Activated CD8-positive, alpha-beta memory T cell treated with anti-CD3 and anti-CD28 coated beads, Interleukin-2, amount 10 ng/mL, durations not matched to agents 7 days and 5 days (primary cell): ENCODE measurements at places on chromosomes 16 and 17.

- no peak for DNase-seq
Measured at GRCh38 chr17:20174588-20175265, 165.6 kb downstream of the SPECC1 start.

GRCh38 chr16:68713361-68713760 lies 23.7 kb upstream of the CDH1 start:
- no peak for DNase-seq

- DNase-seq, result no peak
Measured at GRCh38 chr16:31479751-31480150, 3.2 kb upstream of the SLC5A2 start.

GRCh38 chr17:57662644-57663308 lies 82.3 kb downstream of the CCDC182 start:
- no peak for DNase-seq

DNA sequence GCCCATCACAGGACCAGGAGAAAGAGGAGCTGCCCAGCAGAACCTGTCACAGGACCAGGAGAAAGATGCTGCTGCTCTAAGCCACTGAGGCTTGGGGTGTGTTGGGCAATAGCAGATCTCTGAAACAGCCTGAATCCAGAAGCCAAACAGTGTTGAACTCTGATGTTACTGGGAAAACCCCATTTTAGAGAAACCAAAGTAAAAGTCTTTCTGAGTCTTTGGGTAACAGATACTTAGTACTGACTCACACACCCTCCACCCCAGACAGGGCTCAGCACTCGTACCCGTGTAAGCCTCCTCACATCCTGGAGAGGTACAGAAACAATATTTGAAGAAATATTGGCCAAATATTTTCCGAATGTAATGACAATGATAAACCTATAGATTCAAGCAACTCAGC lies 82.8 kb upstream of the GNG13 start:
- no peak for DNase-seq

DNA sequence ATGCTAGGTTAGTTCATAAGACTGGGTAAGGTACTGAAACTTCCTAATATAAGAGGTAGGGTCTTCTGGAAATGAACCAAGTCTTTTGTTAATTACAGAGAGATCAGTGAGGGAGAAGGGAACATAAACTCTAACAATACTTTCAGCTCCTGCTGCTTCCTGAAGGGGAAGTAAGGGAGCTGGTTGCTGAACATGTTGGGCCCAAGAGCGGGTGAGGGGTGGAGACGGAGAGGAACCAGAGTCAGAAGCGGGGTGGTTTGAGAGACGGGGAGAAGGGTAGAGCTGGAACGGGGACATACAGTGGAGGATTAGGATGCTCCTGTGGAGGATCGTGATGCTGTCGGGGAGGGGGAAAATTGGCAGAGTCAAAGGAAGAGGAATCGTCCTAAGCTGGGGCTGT lies 11.5 kb upstream of the ZNF747 start:
- DNase-seq, result no peak

- DNase-seq, result no peak
Measured at GRCh38 chr16:1512774-1513173, 19.6 kb downstream of the TELO2 start.

- no peak for DNase-seq
Measured at GRCh38 chr17:80116276-80116920, 15.0 kb downstream of the GAA start.

GRCh38 chr17:37359682-37360188 lies 16.1 kb upstream of the C17orf78 start:
- DNase-seq, result no peak

DNA sequence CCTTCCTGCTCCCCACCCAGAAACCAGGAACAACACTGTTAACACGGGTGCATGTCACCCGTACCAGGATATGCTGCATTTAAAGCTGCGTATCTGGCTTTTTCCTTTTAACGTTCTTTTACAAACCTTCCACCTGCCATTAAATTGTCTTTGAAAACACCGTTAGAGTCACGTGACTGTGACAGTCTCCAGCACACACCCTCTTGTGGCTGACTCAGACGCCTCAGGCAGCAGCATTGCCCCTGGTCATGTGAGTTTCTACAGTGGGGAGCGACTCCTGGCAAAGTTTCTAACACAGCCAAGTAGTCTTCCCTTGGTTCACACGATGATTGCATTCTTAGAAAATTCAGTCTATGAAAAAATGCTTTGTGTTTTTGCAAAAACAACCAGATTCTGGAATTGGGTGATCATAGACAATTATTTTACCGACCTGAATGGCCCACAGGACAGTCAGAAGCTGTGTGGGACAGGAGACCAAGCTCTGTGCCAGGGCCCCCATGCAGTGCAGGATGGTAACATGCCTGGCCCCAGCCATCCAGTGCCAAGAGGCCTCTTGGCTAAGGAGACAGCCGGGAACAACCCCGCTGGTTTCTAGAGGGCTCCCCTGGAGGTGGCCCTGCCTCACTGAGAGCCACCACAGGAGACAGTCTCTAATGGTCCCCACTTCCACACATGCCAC lies 199.1 kb downstream of the KATNIP start:
- DNase-seq, result peak; percentile 48

DNA sequence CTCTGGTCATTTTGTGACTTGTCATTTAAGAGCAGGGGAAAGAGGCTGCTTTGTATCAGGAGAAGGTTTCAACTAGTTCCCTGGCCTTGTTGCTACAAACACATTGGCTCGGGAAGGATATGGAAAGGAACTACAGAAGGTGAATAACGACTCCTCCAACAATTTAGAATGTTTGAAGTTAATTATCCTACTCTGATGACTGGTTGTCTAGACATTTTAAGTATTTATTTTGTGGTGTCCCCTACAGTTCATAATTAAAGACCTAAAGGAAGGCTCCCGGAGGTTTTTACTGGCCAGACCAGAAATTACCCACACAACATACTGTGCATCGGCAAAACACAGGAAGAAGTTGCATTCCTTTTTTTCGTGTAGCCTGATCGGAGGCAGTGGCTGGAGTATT lies 515.8 kb upstream of the SALL1 start:
- DNase-seq, result no peak

DNA sequence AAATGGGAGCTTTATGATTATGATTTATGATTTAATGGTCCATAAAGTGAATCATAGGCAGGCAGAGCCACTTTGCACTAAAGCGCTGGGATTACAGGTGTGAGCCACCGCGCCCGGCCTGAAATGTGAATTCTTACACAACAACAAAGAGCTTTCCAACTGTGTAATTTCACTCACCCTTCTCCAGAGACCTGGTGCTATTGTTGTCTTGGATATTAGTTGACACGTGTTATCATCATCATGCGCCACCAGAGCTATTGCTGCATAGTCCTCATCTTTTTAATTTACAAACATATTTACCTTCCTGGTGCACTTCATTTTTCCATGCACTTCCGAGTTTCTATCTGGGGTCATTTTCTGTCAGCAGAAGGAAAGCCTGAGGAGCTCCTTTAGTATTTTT lies 4.8 kb upstream of the UTS2R start:
- DNase-seq, result no peak

DNA sequence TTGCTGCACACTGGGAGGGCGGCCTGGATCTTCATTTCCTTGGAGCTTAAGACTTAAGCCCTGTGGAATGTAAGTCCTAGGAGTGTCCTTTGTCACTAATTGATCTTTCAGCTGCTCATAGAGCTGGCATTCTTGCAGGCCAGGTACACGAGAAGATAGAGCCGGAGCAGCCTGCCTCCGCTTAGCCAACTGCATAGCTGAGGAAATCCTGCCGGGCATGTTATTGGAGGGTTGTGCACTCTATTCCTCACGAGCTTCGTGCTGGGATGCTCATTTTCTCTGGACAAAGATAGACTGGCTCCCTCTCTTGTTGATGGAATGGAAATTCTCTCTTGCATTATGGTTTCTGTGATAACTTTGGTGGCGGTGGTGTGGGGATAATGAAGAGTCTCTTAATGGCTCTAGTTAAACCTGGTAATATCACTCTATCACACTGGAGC lies 76.9 kb downstream of the RPA1 start:
- no peak for DNase-seq

GRCh38 chr16:68406458-68407152 lies 41.7 kb downstream of the SMPD3 start:
- no peak for DNase-seq

- no peak for DNase-seq
Measured at GRCh38 chr16:14418795-14419225, 211.2 kb downstream of the PARN start.

DNA sequence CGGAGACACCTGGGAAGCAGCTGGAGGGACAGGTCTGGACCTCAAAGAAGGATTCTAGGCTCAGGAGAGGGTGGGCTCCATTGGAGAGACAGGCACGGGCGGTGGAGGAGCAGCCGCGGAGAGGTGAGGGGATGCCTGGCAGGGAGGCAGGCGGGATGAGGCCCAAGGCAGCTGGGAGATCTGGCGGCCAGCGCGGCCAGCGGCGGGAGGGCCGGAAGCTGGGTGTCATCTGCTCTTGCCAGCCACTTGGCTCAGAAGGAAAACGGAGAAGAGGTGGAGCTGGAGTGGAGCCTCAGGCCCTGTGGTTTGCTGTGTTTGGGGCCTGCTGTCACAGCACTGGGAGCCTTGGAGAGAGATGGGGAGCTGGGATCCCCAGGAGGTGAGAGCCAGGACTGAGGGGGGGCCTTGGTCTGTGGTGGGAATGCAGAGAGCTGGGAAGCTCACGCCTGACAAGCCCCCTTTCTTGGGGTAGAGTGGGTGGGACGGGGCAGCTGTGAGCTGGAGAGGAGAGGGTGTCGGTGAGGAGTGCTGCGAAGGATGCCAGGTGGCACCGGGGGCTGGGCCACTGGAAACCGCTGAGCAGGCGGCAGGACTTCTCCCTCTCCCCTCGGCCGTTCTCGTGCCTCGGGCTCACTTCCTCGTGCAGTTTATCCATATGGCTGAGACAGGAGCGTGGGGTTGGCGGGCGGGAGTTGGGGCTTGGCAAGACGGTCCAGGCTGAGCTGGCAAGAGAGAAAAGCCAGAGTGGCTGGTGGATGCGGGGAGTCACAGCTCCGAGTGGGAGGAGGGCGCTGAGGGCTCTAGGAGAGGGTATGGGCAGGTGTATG lies 8.0 kb downstream of the TBC1D24 start:
- no peak for DNase-seq

- no peak for DNase-seq
Measured at GRCh38 chr16:71276589-71277334, 12.4 kb downstream of the CMTR2 start.

- DNase-seq, result peak; percentile 73
Measured at GRCh38 chr17:63622574-63623390, 565 bp downstream of the MAP3K3 start.

DNA sequence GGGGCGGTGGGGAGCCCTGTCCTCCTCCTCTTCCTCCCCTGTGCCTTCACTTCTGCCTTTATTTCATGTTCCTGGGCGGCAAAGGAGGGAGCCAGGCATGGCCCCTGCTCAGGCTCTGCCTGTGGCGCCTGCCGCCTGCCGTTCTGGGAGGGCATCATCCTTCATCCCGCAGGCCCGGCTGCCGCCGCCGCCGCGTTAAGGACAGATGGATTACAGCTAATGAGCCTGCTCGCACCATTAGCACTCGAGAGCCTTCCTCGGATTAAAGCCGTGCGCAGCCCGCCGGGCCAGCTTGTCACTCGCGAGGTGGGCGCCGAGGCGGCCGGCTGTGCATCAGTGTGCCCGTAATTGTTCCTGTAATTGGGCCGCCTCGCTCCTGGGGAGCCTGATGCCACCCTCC lies 127.7 kb upstream of the GSE1 start:
- DNase-seq, result no peak

GRCh38 chr17:79053251-79053925 lies 21.2 kb upstream of the ENGASE start:
- no peak for DNase-seq

DNA sequence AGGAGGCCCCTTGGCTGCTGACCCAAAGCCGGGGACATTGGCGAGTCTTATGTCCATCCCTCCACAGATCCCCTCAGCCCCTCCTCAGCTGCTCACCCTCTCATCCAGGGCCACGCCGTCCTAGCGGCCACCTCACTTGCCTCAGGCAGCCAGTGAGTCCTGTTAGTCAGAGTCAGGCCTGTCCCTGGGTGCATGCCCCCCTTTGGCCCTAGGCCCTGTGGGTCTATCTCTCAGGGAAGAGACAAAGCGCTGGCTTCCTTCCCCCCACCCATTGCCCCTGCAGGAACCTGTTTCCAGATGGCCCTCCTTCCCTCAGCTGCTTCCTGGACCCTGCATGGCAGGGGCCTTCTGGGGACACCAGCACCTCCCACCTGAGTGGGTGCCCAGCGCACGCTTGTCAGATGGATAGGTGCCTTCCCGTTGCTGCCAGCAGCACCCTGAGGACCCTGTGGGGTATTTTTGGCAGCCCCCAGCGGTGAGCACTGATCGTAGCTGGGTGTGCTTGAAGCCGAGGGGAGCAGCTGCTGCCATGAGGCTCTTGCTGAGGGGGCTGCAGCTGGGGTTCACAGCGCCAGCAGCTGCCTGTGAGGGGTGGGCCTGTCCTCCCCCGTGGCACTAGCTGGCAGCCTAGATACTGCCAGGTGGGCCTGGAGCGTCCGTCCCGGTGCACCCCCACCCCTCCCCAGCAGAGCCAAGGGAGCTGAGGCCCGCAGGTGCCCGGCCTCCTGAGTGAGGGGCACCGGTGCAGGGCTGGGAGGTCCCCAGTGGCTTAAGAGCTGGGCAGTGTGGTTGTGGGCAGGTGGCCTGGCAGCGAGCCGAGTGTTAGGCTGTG lies 8.4 kb downstream of the DBNDD1 start:
- DNase-seq, result no peak

- peak; percentile 52 for DNase-seq
Measured at GRCh38 chr17:65055280-65055707, 1.2 kb downstream of the GNA13 start.

GRCh38 chr16:57036315-57036714 lies 47.0 kb downstream of the NLRC5 start:
- DNase-seq, result no peak

DNA sequence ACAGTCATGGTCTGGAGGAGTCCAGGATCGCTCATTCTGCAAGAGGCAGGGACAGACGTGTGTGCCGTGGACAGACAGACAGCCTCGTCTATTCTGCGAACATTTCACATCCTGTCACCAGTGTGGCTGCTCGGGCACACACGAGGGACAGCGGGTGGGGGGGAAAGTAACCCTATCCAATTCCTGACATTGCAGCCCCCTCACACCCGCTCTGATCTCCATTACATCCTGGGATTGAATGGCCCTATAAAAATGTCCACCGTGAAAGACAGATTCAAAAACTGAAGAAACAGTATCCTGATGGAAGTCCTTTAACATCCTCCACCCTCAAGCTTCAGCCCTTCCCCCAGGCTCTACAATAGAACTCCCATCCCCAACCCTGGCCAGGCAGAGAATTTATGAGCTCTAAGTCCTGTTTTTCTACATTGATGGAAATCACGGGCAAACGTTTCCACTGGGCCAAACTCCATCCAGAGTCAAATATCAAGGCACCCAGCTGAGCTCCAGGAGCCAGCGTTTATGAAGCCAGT lies 39.4 kb downstream of the HS3ST3A1 start:
- no peak for DNase-seq

- no peak for DNase-seq
Measured at GRCh38 chr17:80030730-80031410, 4.8 kb downstream of the TBC1D16 start.
